Thymus (tissue), 14 donors: ENCODE measurements at places on chromosomes 12 and 14.

DNA sequence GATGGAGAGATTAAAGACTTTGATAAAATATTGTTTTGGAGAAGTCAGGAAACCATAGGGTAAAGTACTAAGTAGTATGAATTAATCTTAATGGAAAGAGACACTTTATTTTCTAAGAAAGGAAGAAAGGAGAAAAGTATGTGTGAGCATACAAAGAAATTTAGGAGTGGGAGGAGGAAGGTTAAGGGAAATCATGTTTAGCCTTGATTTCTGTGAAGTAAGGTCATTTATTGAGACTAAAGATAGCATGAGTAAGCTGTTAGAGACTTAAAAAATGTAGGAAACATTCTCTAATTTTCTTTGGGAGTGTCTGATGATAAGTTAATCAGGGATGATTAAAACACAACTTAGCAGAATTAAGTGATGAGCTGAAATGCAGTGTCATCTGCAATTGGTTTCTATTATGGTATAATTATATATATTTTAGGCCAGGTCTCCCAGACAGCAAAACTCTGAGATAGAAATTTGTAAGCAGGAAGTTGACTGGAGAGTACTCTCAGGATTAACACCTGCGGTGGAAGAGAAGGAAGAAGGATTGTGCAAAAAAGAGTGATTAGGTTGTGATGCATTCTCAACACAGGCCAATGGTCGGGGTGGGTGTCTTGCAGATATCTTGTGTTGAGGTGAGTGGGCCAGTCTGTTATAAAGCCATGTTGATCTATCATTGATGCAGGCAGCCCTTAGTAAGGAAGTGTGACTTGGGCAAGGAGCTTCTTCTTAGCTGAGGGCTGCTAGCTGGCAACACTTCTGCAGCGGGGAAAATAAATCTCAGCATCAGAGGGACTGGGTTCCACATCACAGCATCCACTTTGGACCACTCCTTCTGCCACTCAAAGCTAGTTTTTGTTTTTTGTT, 256.2 kb downstream of the AEBP2 start:
- DNase-seq = no peak

- no peak for DNase-seq
Observed at GRCh38 chr14:65986041-65986440, 500.1 kb upstream of the CCDC196 start.

DNA sequence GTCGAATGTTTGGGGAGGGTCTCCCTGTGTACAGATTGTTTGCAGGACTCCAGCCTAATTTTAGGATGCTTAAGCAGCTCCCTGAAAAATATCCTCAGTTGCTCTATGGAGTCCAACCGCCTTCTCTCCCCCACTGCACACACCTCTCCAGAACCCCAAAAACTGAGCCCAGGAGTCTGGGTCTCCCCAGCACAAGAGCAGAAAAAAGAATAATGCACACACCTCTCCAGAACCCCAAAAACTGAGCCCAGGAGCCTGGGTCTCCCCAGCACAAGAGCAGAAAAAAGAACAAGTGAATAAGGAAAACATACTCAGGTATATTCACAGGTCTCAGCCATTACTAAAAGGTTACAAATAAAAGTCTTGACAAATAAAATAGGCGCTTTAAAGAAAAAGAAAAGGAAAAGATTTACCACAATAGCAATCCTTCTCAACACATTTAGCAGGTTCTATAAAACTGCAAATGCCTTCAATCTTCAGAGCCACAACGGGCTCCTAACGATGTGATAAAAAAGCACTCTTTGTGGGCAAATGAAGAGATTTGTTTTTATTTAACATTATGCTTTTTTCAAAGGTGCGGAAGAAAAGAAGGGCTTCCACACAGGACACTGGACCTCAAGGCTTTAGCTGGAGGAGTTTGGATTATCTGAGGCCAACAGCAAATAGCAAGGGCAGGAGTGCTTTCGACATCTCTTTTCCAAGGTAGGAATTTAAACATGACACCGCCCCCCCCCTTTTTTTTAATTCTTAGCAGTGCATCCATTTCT, 8.2 kb downstream of the BCL11B start:
- no peak for DNase-seq

DNA sequence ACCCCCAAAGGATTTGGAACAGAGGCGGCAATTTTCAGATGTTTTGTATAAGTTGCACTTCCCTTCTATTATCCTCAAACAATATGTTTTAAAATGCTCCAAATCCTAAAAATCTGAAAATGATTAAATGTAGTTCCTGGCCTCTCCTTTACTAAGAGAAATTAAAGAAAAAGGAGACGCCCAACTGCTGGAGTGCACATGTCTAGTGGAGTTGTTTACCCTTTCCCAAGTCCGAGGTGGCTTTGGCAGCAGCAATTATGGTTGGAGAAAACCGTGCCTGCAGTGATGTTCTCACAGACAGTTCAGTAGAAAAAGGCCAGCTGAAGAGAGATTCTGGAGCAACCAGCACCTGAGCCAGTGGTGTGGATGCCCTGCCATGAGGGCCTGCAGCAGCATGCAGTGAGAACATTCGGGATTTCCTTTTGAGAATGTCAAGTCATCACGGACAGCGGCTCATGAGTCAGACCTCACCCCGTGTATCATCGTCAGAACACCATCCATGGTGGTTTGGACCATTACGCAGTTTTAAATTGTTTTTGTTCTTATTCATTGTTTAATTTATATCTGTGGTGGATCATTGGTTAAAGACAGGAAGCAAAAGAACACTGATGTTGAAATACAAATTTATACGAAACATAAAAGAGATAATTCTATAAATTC, 179.0 kb upstream of the KRR1 start:
- no peak for DNase-seq
